ENCODE measurements at places on chromosomes 2 and 18.

- peak; percentile 21 for DNase-seq
Measured at GRCh38 chr2:72883356-72883962, 3.7 kb upstream of the SPR start.

GRCh38 chr2:20229322-20230113 is 4.6 kb upstream of the SDC1 start:
- no peak for DNase-seq

DNA sequence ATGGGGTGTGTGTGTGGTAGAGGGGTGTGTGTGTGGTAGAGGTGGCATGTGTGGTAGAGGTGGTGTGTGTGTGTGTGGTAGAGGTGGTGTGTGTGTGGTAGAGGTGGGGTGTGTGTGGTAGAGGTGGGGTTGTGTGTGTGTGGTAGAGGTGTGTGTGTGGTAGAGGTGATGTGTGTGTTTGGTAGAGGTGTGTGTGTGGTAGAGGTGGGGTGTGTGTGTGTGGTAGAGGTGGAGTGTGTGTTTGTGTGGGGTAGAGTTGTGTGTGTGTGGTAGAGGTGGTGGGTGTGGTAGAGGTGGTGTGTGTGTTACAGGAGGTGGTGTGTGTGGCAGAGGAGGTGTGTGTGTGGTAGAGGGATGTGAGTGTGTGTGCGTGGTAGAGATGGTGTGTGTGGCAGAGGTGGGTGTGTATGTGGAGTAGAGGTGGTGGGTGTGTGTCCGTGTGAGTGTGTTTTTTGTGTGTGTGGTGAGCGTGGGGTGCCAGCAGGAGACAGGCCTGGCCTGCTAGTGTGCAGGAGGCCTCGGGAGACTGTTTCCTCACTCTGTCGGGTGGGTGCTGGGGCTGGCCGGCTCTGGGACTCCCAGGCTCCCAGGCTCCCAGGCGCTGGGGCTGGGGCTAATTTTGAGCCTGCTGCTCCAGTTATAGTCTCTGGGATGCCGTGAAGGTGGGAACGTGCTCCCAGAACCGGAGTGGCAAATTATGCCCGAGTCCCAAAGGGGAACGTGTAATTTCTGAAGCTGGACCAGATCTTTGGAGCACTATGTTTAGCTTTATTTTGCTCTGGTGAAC is 165.2 kb downstream of the DYSF start:
- DNase-seq, result no peak

DNA sequence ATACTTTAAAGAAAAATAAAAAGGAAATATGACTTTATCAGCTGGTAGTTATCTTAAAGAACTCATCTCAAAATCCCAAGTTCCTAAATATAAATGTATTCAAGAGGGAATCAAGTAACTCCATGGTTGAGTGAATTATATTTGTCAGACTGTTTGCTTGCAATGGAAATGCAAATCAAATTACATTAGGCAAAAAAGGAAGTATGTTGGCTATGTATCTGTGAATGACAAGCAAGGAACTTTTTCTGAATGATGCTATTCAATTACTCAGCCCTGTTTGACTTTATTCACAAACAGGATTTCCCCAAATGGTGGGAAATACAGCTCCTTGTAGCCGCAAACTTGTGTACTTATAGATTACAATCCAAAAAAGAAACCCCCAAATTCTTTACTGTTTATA is 309.1 kb downstream of the ARL6IP6 start:
- no peak for DNase-seq

DNA sequence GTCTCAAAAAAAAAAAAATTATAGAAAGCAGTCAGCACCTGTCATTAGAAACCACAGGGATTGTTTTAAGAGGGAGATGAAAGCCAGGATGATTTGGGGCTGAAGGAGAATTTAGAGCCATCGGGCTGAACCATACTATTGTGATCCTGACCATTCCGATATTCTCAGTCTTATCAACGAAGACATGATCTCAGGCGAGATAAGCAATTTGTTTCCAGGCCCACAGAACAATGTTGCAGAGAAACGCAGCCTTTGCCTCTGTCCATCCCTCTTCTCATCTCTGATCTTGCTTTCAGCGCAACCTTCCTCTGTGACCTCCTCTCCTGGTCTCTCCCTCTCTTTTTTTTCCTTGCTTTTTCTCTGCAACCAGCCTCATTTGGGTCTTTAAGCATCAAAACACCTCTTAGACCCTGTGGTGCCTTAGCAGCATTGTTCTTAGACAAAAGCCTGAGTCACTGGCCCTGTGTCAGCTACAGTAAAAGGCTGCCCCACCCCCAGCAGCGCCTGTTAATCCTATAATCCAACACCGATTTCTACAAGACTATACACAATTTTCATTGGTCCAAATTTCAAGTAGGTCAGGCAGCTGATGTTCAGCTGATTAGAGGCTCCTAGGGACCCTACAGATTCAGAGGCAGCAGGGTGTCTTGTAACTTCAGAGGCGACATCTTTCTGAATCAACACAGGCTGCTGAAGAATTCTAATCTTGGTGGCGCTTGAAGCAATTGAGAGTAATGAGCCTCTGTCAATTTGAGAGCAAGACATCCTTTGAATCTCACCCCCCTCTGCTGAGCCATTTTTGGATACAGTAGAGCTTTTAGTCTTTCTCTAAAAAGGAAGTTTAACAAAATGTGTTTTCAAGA is 206.0 kb downstream of the NCK2 start:
- no peak for DNase-seq

- DNase-seq, result no peak
Measured at GRCh38 chr2:231397928-231398294, 2.4 kb downstream of the B3GNT7 start.

DNA sequence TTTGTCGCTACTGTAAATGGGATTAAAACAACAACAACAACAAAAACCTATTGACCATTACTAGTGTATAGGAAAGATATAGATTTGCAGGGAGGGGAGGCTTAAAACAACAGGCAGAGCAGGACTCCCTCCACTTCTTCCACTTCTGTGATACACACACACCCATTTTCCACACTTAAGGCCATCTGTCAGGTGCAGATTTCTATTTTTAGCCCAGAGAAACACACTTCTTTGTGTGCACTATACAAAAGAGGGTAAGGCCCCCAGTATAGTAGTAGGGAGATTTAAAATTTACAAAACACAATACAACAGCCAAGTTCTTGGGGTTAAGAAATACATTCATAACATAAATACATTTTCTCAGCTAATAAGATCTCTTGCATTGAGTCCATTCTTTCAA is 22.4 kb downstream of the PTPN2 start:
- DNase-seq, result no peak

- no peak for DNase-seq
Measured at GRCh38 chr2:88126772-88127637, 857 bp downstream of the FABP1 start.

GRCh38 chr18:24016643-24017042 is 2.1 kb downstream of the TTC39C start:
- DNase-seq, result no peak

GRCh38 chr2:98804736-98805135 is 73.8 kb upstream of the MGAT4A start:
- no peak for DNase-seq

GRCh38 chr18:76476665-76477561 is 18.1 kb downstream of the ZNF516 start:
- DNase-seq, result no peak

DNA sequence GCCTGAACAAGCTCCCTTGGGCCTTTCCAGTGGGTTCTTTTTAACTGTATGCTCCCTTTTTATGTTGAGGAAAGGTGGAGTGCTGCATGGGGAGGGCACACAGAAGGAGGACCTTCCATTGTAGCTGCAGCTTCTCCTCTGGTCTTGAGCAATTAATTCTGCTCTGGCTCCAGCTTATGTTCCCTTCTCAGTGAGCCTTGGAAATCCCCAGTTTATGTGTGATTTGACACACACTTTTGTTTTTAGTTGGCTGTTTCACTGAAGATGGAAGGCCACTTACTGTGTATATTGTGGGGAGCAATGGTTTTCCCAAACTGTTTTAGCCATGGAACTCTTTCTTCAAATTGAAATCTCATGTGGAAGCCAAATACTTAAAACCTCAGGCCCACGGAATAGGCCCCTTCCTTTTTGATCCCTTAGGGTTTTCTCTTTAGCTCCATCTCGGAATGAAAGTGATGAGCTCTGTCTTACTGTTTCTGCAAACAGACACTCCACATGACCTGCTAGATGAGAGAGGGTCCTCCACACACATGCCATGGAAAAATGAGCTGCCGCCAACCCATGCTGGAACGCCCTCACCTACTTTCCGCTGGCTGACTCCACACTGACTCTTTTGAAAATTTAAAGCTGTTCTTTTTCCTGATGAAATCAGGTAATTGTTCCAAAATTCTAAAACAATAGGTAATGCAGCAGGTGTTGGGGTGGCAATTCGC is 280.9 kb upstream of the SIX2 start:
- no peak for DNase-seq

DNA sequence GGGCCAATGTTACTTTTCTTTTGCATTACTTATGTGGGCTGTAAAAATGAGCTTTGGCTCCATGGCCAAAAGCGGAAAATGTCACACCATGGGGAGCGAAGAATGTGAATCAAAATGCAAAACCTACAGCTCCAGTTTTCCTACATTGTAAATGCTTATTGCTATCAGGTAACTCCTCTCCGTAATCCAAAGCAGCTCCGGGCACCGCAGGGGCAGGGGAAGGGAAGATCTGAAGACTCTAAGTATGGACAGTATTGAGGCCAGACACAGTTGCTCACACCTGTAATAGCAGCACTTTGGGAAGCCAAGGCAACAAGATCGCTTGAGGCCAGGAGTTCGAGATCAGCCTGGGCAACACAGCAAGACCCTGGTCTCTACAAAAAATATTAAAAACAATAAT is 7.1 kb upstream of the AGFG1 start:
- no peak for DNase-seq

DNA sequence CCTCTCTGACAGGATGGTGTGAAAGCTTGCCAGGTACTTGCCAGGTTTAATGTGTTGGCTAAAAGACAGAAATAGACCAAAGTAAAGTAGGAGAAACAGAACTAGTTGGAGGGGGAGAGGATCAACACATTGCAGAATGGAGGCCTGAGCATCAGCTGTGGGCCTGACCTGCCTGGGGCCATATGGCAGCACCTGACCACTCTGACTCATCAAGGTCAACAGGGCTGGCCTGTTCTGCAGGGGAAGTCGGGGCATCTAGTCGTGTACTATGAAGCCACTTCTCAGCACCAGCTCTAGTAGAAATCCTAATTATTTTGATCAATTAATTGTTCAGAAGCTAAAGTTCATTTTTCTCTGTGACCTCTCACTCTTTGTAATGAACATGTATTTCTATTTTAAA is 35.8 kb upstream of the NOSTRIN start:
- no peak for DNase-seq

- DNase-seq, result no peak
Measured at GRCh38 chr2:178764097-178764496, 43.1 kb downstream of the TTN start.

DNA sequence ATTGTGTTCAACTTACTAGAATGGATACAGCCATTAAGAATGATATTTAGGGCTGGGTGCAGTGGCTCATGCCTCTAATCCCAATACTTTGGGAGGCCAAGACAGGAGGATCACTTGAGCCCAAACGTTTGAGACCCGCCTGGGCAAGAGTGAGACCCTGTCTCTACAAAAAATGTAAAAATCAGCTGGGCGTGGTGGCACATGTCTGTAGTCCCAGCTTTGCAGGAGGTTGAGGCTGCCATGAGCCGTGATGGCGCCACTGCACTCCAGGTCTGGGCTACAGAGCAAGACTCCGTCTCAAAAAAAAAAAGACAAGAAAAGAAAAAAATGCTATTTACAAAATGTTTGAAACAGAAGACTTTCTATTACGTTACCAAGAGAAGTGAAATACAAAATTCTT is 30.0 kb downstream of the REEP1 start:
- DNase-seq, result no peak

DNA sequence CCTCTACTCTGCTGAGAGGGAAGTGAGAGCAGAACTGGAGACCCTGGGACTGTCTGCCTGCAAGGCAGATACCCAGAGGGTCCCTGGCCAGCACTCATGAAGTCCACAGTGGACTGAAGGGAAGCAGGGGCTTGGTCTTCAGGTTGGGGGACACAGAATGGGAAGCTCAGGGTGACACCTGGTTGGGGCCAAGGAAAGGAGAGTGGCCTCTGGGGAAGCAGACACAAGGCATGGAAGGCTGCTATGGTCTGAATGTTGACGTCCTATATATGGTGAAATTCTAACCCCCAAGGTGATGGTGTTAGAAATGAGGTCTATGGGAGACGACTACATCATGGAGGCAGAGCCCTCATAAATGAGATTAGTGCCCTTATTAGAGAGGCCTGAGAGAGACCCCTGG is 69.3 kb downstream of the MRO start:
- no peak for DNase-seq

DNA sequence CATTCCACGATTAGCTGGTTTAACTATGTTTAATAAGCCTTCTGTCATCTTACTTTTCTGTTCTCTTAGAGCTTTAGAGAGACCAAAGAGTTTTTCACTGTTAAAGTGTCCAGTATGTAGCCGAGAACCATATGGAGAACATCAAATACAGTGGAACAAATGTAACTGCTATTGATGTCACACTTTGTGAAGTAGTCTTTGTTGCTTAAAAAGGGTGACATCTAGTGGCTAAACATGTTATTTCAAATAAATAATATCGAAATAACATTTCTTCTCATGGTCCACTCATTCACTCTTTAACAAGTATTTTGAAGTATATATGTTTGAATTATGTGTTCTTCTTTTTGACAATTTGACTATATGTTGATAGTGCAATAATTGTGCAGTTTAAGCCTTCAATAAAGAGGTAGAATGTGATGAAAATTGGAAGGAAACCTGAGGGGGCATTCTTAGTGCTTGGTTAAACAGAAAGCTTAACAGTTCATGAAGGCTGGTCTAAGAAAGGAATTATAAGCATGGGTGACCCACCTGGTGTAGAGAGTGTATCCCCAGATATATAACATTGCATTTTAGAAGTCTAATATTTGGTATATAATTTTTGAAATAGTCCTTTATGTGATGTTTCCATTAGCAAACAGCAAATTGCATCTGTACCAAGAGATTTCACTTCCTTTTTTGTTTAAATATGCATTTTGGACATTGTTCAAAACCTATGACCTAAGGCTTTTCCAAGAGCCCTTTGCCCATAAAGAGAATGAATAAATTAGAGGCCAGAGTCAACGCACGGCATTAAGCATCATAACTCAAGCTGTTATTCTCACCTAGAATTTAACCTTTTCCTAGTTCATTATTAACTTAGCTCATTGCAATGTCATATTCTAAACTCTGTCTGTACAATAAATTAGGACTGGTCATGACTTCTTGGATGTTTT is 112.1 kb downstream of the KYNU start:
- DNase-seq, result no peak

Data from T1000 (cell line).